Heart right ventricle (tissue), 16 donors: ENCODE measurements at places on chromosomes 11 and 22.

DNA sequence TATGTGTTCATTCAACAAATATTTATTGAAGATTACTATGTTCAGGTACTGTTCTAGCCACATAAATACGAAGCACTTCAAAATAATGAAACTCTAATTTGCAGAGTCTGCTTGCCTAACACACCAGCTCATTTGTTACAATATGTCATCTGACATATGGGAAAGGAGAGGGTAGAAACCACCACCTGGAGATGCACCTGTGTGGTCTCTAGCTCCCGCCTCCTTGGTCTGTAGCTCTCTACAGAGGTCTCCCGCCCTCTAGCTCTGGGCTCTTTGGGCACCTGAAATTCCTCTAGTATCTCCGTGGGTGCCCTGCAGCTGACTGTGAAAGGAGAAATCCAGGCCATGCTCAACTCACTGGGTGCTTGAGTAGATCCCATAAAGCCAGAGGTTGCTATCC is 51.4 kb upstream of the DBX1 start:
- no peak for DNase-seq

- no peak for DNase-seq
These were observed 27.6 kb downstream of the TP53I11 start for GRCh38 chr11:44923115-44923514.

GRCh38 chr11:123314972-123315371 is 115.1 kb upstream of the GRAMD1B start:
- DNase-seq = peak; percentile 71

- no peak for DNase-seq
These were observed 8.3 kb upstream of the DLAT start for GRCh38 chr11:112016765-112017376.
